ENCODE measurements at places on chromosomes 13 and 19. TPM values are rescaled to one million over a fixed set of nuclear protein-coding genes. Genes with fewer than 3 reads are reported as not detected.

TMC4 gene
- 42.1 TPM for total RNA-seq

SGCG gene
- total RNA-seq, result 15.1 TPM

EFNA2 gene
- total RNA-seq, result 17.6 TPM

SLITRK5 gene
- total RNA-seq, result 3.1 TPM

FCER2 gene
- total RNA-seq, result not detected

ODAD3 gene
- total RNA-seq, result 2.2 TPM

DNM2 gene
- total RNA-seq, result 123 TPM

WDR88 gene
- 0.45 TPM for total RNA-seq

ARHGEF1 gene
- 58.9 TPM for total RNA-seq

EPSTI1 gene
- total RNA-seq, result 7.9 TPM

SIAH3 gene
- 0.53 TPM for total RNA-seq

DNA sequence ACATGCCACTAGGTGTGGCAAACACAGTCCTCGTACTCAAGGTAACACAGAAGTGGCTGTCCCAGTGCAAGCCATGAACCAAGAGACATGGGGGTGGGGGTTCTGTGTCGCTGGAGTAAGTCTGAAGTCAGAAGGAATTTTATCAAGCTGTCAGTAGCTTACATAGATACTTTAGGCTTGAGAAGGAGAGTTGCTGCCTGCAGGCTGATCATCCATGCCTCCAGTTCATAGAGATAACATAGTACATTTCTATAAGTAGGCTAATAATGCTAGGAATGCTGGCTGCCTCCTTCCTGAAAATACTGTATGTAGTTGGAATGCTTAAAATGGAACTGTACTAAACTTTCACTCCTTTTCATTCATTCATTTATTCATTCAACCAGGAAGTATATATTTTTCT, 70.1 kb downstream of the CAB39L start:
- DNase-seq, result no peak

DNA sequence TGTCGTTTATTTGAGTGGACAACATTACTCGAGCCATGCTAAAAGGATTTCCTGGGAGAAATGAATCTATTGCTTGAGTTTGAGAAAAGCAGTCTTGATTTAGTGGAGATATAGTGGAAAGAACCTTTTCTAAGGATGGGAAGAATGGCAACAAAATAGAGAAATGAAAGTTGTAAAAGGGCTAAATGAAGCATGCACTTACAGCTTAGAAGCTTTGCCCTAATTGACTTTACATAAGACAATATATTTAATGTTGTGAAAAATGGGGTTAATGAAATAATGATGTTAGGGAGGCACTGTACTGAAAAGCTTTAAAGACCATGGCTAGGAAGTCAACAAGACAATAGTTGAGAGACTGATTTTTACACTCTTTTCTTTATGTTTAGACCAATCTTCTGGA, 35.4 kb downstream of the SLC10A2 start:
- no peak for DNase-seq

DNA sequence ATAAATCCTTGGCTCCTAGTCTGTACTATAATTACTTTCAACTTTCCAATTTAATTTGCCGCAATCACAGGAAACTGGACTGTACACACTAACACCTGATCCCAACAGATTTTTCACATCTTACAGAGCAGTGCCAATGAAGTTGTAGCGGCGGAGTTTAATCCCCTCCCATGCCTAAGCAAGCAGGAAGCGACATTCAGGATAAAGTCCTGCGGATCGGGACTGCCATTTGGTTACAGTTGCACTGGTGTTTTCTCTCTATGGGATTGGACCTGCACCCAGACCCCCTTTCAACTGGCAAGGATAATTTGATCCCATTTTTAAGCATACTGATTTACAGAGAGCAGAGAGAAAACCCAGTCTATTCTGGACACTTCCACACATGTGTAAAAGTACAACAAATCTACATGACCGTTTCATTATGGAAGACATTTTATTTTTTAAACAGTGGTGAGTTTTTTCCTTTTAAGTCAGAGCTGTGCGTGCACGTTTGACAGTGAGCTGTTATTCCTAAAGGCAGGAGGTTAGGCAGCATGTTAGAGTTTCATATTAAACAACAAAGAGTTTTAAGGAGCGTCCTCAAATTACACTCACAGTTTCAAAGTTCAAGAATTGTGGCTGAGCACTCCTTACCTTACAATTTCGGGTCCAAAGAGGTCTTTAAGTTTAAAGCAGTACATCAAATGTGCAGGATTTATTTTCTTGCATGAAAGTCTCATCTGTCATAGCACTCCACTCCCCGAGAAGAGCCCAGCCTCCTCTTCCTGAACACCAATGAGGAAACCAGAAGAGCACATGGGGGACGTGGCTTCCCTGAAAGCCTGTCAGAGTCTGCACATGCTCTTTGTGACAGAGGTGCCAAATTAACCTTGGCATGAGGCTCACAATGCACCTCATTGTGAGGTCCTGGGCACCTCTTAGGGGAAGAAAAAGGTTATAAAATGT, 141.6 kb upstream of the RFC3 start:
- DNase-seq, result no peak

DNA sequence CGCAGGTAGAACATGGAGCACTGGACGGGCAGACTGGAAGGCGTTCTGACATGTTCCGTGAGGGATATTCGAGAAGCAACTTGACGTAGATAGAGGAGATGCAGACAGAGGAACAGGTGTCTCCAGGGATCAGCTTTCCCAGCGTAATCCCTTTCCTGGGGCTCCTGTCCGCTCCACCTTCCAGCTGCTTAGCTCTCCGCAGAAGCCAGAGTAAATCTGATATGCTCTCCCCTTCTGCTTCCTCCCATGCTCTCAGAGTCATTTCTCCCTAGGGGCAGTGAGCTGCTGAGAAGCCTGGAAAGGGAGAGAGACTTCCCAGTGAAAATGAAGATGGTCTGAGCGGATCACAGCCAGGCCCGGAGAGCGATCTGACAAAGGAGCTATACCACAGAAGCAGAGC, 23.0 kb upstream of the OLFM4 start:
- no peak for DNase-seq

GRCh38 chr13:114148521-114148855, 16.1 kb upstream of the RASA3 start:
- DNase-seq, result no peak

DNA sequence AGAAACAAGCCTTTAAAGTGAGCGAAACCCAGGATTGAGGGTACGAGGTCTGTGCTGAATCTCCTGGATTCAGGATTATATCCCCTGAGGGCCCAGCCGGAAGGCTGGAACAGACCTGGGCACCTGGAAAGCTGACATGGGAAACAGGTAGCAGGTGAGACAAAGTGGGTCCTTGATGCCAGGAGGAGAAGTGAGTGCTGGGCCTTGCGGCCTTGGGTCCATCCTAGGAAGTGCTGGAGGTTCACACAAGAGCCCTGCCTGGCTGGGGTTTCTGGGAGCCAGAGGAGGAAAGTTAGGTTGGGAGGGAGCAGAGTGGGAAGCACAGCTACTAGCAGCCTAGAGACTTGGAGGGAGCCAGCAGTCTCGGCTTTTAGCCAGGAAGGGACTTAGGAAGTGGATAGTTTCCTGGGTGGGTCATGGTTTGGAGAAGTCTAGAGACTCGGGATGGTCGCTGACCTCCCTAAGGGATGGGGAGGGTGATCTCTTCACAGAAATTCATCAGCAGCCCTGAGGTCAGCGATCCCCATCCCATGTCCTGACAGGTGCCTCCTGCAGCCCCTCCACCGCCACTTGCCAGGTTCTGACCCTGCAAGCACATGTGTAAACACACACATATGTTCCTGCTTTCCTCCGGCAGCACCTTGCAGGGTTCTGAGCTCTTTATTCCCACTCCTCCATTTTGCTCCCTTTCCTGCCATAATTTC, 29.4 kb upstream of the ZNF492 start:
- no peak for DNase-seq

- no peak for DNase-seq
Observed at GRCh38 chr13:87570669-87571068, 100.5 kb upstream of the SLITRK5 start.

- no peak for DNase-seq
Observed at GRCh38 chr13:114212158-114212495, 22.6 kb upstream of the CDC16 start.

GRCh38 chr19:17806945-17807344, 12.0 kb downstream of the B3GNT3 start:
- DNase-seq, result no peak

DNA sequence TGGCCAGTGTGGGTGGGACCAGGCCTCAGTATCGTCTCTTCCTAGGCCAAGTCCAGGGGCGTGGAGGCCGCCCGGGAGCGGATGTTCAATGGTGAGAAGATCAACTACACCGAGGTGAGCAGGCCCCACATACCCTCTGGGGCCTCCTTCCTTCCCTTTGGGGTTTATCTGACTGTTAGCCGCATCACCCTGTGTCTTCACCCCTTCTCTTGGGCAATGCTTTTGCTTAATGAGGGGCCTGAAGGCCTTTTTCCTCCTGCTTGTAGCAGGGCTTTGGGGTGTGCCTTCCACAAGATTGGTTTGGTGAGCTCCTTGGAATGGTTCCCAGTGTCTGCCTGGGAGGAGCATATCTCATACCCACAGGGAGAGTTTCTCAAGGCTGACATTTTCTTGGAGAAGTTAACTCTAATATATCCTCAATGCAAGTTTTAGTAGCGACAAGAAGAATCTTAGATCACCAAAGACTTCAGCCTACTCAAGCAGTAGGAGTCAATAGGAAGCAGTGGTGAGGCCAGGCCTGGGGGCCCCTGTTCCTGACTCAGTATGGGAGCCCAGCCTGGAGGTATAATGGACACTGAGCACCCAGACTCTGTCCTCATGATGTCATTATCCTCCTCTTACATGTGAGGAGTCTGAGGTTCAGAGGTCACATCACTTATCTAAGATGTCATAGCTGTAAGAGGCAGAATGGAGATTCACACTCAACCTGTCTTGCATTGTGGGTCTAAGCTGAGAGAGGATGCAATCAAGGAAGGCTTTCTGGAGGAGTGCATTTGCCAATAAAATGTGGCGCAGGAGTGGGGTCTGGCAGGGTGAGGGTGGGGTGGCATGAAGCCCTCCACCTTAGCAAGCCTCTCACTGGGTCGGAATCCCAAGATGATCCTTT, 2.0 kb downstream of the GPI start:
- DNase-seq, result no peak

DNA sequence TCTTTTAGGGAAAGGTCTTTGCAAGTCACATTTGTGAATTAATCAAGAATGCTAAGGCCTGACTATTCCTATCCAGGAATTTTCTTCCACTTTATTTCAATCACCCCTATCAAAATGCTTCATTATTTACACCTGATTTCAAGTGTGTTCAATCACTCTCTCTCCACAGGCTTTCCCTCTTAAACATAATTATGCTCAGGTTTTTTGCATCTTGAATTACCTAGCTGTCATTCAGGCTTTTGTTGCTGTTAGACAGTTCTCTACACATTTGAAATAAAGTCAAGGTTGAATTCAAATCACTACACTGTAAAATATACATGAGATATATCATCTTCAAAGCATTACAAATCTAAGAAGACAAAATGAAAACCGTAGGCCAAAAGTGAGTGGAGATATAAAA, 941.3 kb upstream of the SLITRK1 start:
- no peak for DNase-seq
